ENCODE measurements at places on chromosomes 3 and 15.

DNA sequence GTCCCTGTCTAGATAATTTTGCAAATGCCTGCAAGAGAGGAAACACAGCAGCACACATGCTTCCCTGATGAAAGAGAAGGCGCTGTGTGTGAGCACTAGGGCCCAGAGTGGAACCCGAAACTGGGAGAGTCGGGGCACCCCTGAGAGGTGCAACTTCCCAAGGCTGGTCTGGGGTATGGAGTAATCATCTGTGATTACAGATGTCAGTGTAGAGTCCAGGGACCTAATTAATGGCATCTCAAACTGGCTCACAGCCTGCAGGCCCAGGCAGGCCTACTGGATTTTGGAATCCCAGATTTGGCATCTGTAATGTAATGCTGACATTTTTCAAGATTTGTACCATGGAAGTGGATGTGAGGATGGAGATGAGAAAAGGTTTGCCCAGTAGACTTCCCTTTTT lies 29.4 kb downstream of the PGPEP1L start:
- no peak for DNase-seq

GRCh38 chr3:128424508-128425069 lies 42.1 kb downstream of the DNAJB8 start:
- DNase-seq = no peak

- peak; percentile 20 for DNase-seq
Measured at GRCh38 chr15:41336549-41336948, 3.9 kb downstream of the NUSAP1 start.

GRCh38 chr15:38217191-38217595 lies 35.4 kb upstream of the SPRED1 start:
- DNase-seq = no peak

GRCh38 chr3:127787571-127788365 lies 34.5 kb downstream of the MGLL start:
- DNase-seq = no peak

GRCh38 chr3:100260081-100260684 lies 609 bp upstream of the TBC1D23 start:
- DNase-seq = no peak

DNA sequence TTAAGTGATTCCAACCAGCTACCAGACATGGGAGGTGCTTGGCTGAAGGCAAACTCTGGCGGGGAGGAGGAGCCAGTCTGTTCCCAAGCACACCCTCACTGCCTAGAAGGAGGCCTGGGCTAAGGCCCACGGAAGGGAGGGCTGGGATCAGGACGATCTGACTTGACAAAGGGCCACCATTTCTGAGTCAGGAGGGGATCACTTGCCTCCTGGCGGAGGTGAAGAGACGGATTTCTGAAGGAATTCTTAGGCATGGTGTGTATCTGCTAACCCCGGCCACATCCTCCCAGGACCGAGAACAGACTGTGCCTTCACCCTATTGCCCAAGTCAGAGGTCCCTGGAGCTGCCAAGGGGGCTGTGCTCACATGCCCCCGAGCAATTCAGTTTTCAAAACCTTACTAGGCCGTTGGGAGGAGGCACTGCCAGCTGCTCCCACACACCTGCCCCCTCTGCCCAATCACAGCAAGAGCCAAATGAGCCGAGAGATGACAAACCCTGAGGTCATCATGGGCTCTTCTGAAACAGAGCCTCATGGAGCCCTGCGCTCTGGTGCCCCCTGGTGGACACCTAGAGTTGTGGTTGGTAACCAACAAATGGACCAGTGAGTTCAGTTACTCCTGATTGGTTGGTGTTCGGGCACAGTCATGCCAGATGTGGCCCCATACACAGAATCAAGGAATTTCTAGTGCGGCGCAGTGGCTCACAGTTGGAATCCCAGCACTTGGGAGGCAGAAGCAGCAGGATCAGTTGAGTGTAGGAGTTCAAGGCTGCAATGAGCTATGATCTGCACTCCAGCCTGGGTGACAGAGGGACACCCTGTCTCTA lies 6.5 kb upstream of the TNK2 start:
- peak; percentile 88 for DNase-seq

All from KBM-7 (cell line).